Cardiac ventricle fibroblast (primary cell): ENCODE measurements at places on chromosomes 4 and X. TPM values are rescaled to one million over a fixed set of nuclear protein-coding genes. Genes with fewer than 3 reads are reported as not detected.

The UGT2B17 gene
- not detected in 2 replicates for total RNA-seq

The HAND2 gene
- 14.4 and 15.3 TPM in 2 replicates for total RNA-seq

The GABRB1 gene
- total RNA-seq: not detected in 2 replicates

The SPIN2A gene
- 1.1 TPM in 1 of 2 replicates, not detected in the other for total RNA-seq

The AFM gene
- total RNA-seq: not detected in 2 replicates

The SHOX gene
- total RNA-seq: not detected in 2 replicates

The IGSF1 gene
- 0.05 TPM in 1 of 2 replicates, not detected in the other for total RNA-seq

The SPACA5 gene
- not detected in 2 replicates for total RNA-seq

The ALPK1 gene
- total RNA-seq: 7.5 and 8.5 TPM in 2 replicates

The AFP gene
- total RNA-seq: 0.29 and 0.75 TPM in 2 replicates

The SLC49A3 gene
- total RNA-seq: 9.0 and 11.0 TPM in 2 replicates

The DIPK2B gene
- 2.6 and 2.9 TPM in 2 replicates for total RNA-seq

The CAPN6 gene
- total RNA-seq: 0.05 TPM in 1 of 2 replicates, not detected in the other

The DCHS2 gene
- not detected in 2 replicates for total RNA-seq

The PNCK gene
- 0.20 and 0.25 TPM in 2 replicates for total RNA-seq

The CLDN2 gene
- not detected in 2 replicates for total RNA-seq

The GSX2 gene
- total RNA-seq: not detected in 2 replicates

The HERC5 gene
- total RNA-seq: 0.25 and 1.2 TPM in 2 replicates

The INTU gene
- total RNA-seq: 1.0 and 2.5 TPM in 2 replicates
